ENCODE measurements at places on chromosomes 5 and 9.

- no peak for DNase-seq
Measured at GRCh38 chr5:59236986-59237385, 654.1 kb downstream of the RAB3C start.

- DNase-seq: no peak
Measured at GRCh38 chr5:176152191-176152929, 85.9 kb upstream of the SIMC1 start.

DNA sequence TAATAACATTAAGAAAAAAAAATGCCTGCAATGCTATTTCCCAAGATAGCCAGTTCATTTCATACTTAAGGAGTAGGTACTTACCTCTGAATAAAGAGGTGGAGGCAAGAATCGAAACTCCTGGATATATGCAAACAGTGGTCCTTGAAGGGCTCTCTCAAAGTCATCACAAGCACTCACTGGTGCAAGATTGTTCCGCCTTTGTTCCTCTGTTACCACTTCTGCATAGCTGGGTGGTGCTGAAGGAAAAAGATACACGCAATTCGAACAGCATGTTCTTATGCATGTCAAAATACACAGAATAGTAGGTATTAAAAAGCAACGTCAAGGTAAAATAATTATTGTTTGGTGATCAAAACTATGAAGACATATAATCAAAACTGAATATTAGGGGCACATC, 9.5 kb downstream of the ARRDC3 start:
- DNase-seq: no peak

DNA sequence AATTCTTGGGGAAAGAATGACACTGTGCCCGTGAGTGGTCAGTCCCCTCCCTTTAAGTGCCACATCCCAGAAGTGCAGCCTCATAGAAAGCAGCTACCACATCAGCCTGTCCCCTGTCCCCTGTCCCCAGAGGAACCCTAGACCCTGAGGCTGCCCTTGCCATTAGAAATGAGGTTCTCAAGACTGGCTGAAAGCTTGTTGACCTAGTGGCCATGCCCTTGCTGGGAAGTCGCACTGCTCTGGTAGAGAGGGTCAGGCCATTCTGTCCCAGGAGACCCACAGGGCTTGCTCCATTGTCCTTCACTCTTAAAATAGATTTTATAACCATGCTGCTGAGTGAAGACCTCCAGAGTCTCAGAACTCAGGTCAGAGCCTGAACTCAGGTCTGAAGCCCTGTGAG, 184.5 kb downstream of the RGS3 start:
- DNase-seq: no peak

DNA sequence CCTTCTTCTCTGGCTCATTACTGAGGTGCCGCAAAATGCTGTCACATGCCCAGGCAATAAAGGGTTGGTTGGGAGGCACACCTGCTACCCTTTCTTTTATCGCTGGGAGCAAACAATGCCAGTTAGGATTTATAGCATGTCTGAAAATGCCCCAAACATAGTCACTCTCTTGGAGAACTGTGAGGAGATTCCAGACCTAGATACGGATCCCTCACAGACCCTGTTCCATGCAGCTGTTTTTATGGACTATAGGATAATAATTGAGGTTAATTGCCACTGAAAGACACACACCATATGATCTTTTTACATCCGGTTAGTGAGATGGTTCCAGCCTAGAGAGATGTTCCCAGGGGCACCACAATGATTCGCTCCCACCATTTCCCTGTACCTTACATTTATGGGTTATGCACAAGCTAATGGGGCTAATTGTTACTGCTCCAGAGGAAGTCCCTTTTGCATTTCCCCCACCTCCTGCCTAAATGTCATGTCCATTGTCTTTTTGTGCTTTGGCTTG, 318.1 kb downstream of the PIK3R1 start:
- no peak for DNase-seq

GRCh38 chr9:99807276-99807852, 14.3 kb upstream of the NR4A3 start:
- DNase-seq: peak; percentile 67

DNA sequence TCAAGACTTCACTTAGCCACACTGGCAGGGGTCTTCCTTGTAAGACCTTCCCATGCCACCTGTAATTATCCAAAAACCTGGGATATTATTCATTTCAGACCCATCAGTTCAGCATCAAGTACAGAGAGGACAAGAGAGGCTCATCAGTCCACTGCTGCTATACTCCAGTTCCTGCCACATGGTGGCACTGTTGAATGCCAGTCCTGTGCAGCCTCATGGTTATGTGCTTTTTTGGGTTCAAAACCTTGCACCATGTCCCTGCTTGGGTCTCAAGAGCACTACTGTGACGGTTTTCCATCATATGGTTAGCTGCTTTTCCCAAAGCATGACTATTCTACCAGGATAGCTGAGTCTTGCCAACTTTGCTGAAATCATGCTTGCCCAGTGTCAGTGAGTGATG, 8.5 kb downstream of the PTGS1 start:
- DNase-seq: no peak

- peak; percentile 68 for DNase-seq
Measured at GRCh38 chr5:137340881-137341280, 158.2 kb downstream of the SPOCK1 start.

- DNase-seq: no peak
Measured at GRCh38 chr5:4023091-4023752, 427.6 kb downstream of the IRX1 start.

GRCh38 chr5:5764246-5764645, 341.8 kb downstream of the ICE1 start:
- DNase-seq: no peak

GRCh38 chr9:6405371-6405770, 7.6 kb upstream of the UHRF2 start:
- DNase-seq: no peak

DNA sequence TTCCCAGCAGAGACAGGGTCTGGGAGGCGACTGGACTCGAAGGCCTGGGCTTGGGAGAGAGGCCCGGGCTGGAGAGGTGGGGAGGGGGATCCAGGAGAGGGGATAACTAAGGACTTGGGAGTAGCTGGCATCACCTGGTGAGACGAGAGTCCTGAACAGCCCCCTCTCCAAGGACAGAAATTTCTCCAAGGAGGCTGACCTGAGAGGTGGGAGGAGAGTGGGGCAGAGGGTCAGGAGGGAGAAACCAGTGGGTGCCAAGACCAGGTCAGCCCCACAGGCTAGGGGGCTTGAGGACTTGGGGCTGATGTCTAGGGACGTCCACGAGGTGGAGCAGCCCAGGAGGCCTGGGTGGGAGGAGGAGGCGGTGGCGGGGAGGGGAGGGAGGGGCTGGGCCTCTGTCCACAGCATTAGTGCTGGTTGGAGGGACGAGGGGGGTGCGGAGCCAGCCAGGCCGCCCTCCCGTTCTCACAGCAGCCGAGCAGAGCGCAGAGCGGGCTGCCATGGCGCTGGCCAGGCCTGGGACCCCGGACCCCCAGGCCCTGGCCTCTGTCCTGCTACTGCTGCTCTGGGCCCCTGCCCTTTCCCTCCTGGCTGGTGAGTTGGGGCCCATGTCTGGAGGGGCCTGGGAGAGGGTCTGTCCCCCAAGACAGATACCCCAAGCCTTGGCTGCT, at the start of gene CRB2:
Gene CRB2 (plus strand): TSS at position 437 of the 671 bp plus-strand sequence. CDS start 64 bp downstream, at position 501.
- peak; percentile 77 for DNase-seq

DNA sequence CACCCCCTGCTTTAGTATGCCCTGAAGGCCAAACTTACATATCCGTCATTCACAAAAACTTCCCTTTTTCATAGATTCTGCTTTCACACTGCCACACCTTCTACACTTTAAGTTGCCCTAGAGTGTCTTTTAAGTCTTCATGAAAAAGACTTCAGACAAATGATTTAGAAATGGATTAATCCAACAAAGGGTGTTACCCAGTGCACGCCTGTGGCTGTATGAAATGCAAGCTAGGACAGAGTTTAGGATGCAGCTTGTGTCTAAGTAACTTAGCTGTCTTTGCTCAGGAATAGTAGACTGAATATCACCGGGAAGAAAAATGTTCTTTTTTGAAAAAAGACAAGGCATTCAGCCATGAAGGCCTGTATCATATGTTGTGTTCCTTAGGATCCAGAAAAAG, 210.0 kb downstream of the MPDZ start:
- DNase-seq: no peak

GRCh38 chr5:77186652-77187370, 23.7 kb upstream of the PDE8B start:
- DNase-seq: no peak

- DNase-seq: no peak
Measured at GRCh38 chr9:95026148-95026524, 291.4 kb downstream of the FANCC start.

GRCh38 chr9:121529237-121529987, 29.8 kb upstream of the GGTA1 start:
- DNase-seq: peak; percentile 76

GRCh38 chr5:95178046-95178651, 106.7 kb downstream of the MCTP1 start:
- DNase-seq: no peak

DNA sequence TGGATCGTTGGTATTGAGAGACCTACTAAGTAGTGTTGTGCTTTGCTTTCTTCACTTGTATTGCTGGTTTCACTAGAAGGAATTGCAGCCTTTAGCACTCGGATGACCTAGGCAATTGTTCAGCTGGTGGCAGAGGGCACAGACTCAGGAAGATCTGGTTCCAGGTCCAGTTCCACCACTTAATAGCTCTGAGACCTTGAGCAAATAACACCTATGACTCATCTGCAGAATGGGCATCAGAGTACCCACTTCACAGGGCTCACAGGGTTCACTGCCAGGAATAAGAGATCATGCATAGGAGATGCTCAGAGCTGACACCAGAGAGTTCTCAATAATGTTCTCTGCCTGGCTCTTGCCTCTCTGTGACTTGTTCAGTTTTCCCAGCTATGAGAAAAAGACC, 133.6 kb downstream of the SIL1 start:
- no peak for DNase-seq

DNA sequence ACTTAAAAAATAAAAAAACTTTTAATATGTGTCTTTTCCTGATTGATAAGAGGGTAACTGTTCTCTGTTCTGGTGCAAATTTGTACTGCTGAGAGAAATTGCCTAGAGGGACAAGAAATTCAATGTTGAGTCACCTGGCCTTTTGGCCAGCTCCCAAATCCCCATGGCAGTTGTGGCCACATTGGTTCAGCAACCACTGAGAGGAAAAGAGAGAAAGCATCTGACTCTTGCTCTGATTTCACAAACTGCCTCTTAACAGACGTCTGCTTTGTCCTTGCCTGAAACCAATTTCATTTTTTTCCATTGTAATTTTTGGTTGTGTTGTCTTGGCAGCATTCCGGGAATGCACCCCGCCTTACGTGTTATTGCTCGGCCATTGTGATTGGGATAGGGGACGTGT, 42.4 kb downstream of the NTRK2 start:
- peak; percentile 66 for DNase-seq

DNA sequence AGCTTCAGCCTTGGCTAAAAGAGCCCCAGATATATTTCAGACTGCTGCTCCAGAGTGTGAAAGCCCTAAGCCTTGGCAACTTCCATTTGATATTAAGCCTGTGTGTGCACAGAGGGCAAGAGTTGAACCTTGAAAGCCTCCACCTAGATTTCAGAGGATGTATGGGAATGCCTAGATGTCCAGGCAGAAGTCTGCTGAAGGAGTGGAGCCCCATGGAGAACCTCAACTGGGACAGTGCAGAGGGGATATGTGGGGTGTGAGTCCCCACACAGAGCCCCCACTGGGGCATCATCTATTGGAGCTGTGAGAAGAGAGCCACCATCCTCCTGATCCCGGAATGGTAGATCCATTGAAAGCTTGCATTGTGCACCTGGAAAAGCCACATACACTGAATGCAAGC, 1784.8 kb upstream of the CDH9 start:
- no peak for DNase-seq

GRCh38 chr9:131107760-131108159, 11.4 kb downstream of the AIF1L start:
- peak; percentile 71 for DNase-seq

GRCh38 chr5:77282337-77283027, 72.0 kb downstream of the PDE8B start:
- DNase-seq: no peak

DNA sequence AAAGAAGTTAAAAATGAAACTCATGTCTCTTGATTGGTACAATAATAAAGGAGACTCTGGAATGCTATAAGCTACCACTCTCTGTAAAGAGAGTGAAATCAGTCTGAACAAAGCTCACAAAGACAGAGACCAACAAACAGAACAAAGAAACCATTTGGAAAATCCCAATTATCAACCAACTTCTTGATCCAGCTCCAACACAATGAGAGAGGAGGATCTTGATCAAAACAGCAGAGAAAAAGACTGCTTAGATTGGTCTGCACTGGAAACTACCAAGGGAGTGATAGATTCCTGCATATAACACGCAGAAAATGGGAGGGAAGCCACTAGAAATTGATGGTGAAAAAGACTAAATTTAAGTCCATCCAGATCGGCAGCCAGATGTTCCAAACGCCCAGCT, 23.1 kb upstream of the RNF38 start:
- DNase-seq: peak; percentile 86

- DNase-seq: no peak
Measured at GRCh38 chr9:134730761-134731496, 89.3 kb downstream of the COL5A1 start.

GRCh38 chr9:29176786-29177185, 1603.5 kb upstream of the C9orf72 start:
- no peak for DNase-seq

DNA sequence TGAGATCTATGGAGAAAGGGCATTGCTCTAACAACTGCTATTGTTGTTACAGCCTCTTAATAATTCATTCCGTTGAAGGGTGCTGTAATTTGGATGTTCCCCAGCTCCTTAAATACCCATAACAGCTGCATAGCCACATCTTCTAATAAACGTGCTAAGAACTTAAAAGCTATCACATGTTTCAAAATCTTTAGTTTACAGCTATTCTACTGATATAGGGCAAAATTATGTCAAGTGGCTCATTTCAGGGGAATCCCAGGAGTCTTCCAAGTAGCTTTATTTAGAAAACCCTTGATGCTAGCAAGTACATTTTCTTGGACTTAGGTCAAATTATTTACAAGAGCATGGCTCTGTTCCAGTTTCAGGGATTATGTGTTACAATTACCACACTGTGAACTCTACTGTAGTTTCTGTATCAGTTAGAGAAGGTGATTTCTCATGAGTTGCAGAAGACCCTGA, 990.4 kb upstream of the ACO1 start:
- no peak for DNase-seq

DNA sequence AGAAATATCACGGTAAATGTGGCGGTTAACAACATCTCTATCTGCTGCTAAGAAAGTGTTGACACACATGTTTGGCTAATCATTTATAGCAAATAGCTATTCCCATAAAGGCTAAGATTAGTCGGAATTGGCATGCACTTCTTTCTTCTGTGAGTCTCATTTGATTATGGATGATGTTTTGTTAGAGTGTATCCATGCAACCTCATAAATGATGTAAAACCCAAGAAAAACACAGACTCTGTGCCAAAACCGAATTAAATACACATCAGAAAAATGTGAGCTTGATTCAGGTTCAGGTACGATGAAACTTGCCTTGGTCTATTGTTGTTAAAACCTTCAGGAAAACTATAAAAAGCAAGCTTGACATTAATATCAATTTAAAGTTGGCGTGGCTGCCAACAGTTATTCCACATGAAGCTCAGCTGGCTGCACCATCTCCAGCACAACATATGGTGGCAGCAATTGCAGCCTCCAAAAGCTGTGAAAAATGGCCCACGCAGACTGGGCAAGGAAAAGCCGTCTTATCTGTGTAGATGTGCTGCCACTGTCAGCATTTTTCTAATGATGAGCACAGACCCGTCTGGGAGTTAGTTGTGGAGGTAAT, 41.1 kb upstream of the ICE1 start:
- no peak for DNase-seq
